ENCODE measurements at places on chromosomes 7 and 10.

- DNase-seq = no peak
Measured at GRCh38 chr10:71433768-71434744, 37.3 kb downstream of the CDH23 start.

DNA sequence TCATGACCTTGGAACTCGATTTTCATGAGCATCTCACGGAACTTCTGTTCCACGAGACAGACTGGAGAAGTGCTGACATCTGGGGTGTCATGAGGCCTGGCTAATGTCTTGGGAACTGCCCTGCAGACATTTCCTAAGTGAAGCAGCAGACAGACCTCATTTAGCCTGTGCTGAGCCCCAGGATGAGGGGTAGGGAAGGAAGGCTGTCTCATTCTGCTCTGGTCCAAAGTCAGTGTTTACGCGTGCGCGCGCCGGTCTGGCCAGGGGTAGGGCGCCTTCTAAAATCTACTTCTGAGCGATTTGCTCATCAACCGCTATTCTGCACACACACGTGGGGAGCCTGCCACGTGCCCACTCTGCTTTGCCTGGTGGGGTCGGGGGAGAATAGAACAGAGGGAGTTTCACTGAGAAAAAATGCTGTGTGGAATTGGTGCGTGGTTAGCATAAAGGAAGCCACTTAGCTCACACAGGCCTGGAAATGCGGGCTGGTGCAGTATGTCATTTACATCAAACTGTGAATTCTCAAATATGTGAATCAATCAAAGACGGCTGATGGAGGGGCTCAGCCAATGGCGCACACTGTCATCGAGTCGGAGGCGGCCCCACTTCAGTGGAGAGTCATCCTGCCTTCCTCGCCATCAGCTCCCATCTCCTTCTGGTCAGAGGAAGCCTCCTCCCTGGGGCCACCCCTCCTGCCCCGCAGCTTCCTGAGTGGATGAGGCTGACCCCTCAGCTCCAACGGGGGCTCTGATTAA lies 335.1 kb downstream of the ADARB2 start:
- no peak for DNase-seq

- DNase-seq = no peak
Measured at GRCh38 chr7:42238709-42239366, 1.8 kb upstream of the GLI3 start.

GRCh38 chr10:20922033-20922432 lies 24.9 kb upstream of the NEBL start:
- DNase-seq = no peak

DNA sequence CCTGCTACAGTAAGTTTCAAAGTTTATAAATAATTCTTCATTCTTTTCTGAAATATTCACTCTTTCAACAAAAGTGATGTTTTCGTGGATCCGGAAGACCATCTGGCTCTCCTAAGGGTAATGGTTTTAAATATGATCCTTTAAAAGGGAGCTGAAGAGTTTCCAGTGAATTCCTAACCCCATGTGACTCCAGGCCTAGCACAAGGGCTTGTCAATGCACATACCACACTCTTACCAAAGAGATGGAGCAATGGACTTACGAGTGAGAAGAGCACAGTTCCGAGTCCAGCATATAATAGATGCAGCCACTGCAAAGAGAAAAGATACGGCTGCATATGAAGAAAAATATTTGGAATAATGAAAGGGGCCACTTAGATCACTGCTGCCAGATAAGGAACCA lies 32.1 kb upstream of the GATAD1 start:
- no peak for DNase-seq

DNA sequence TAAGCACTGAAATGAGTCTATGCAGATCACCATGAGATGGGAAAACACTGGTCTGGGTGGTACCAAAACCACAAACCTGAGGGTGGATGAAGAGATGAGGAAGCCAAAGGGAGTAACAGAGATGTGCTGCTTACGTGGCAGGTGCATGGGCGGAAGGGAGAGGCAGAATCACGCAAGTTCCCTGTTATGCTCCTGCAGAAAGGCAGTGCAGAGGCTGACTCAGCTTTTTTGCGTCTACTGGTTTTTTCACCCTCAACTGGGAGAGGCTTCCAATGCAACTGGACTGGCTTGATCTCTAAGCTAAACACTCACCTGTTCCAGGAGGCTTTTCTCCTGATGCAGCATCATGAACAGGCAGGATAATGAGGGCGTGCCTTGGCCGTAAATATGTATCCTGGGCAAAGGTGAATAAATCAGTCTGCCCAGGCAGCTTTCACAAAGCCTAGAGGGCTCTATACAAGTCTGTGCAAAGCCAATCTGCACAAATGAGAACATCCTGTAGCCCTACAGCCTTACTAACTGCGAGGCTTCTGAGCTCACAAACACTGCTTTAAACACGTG lies 95.4 kb upstream of the AFAP1L2 start:
- DNase-seq = no peak

- DNase-seq = peak; percentile 26
Measured at GRCh38 chr10:123007558-123008354, 839 bp downstream of the IKZF5 start.

GRCh38 chr7:134766779-134767519 lies 12.5 kb upstream of the CALD1 start:
- no peak for DNase-seq

DNA sequence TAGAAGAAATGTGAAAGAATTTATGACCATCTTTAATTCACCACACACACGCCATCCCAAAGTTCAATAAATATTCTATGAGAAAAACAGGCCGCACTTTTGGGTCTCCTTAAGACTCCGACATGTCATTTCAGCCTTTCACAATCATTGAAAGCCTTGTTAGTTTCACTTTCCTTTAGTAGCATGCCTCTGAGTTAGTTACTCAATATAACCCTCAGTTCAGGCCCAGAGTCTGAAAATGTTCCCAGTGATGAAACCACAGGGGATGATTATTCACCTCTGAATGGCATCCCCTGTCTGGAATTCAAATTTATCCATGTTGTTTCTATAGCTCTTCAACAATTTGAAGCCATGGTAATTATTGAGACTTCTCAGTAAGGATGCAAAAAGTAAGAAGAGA lies 278.1 kb upstream of the NRP1 start:
- no peak for DNase-seq

DNA sequence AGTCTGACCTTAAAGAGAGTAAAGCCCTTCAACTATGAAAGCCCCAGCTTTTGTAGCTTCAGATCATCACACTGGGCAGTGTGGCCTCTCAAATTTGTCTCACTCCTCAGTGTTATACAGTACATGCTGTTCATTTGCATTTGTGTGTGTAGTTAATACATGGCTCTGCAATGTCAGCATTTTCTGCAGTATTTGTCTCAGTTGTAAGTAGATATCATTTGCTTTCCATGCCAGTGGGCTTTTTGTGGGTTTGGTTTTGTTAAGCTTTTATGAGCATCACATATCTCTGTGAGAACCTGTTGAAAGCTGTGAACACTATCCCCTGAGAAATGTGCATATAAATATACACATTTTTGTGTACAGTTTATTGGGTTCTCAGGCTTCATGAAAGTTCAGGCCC lies 57.0 kb downstream of the ZNF277 start:
- no peak for DNase-seq

GRCh38 chr7:7805511-7806153 lies 87.2 kb upstream of the RPA3 start:
- DNase-seq = no peak

DNA sequence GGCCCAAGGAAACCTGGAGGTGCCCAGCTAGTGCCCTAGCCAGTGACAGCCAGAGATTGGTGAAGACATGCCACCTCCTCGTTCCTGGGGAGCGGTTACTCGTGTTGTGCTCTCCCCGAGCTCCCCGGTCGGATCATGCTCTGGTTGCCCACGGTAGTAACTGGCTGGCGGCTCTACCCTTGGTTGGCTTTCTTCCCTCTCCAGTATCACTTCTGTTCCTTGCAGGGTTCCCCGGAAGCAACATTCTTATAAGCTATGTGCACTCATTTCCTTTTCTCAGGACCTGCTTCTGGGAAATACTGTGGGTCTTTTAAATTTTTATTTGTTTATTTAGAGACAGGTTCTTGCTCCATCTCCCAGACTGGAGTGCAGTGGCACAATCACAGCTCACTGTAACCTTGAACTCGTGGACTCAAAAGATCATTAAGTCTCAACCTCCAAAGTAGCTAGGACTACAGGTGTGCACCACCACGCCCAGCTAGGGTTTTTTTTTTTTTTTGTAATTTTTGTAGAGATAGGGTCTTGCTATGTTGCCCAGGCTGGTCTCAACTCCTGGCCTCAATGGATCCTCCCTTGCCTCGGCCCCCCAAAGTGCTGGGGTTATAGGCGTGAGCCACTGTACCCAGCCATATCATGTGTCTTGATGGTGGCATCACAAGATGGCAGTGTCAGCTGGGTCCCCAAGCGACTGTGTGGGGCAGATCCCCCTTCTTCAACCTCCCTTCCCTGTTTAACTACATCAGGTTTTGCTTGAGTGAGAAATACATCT lies 6.9 kb upstream of the CALHM1 start:
- no peak for DNase-seq

GRCh38 chr7:141053626-141054025 lies 20.2 kb upstream of the TMEM178B start:
- no peak for DNase-seq

DNA sequence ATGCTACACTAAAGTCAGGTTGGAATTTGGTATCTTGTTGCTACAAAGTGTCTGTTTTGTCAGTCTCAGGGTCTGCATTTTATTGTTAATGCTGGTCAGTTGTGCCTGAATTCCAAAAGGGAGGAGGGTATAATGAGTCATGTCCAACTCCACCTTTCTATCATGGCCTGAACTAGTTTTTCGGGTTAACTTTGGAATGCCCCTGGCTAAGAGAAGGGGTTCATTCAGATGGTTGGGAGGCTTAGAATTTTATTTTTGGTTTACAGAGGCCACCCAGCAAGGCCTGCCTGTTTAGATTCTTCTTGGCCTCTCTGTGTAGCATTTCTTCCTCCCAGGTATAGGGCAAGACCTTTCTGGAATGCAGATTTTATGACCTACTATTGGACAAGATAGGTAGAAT lies 93.2 kb downstream of the SKIDA1 start:
- no peak for DNase-seq

DNA sequence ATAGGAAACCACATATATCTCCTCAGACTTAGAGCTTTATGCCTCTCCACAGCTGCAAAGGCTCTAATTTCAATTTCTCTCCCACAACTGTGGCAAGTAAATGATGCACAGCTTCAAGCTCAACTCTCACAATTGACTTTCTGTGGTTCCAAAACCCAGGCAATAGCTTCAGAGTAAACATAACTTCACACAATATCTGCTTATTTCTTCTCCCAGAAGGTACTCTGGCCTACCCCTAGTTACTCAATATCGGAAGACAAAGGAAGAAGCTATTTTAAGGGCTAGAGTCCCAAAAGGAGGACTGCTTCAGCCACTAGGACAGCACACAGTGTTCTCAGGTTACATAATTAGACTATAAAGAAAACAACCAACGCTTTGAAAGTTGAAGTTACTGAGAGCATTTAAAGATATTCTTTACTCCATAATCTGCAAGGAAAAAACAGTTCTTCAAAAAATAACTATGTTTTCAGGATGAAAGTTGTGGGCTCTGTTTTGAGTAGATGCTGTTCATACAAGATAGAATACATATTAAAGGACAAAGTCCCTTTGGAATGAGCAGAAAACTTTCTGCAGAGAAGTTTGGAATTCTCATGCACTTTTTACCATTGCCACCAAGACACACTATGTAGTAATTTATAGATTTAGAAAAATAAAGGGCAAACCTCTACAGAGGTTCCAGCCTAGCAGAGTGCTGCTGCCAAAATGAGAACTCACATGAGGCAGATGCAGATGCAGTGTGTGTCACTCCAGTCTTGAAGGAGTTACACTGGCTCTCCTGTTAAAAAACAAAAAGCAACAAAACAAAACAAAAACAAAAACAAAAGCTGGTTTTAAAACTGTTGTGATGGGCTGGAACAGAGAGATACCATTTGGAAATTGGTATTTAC lies 81.8 kb downstream of the NT5C2 start:
- no peak for DNase-seq

DNA sequence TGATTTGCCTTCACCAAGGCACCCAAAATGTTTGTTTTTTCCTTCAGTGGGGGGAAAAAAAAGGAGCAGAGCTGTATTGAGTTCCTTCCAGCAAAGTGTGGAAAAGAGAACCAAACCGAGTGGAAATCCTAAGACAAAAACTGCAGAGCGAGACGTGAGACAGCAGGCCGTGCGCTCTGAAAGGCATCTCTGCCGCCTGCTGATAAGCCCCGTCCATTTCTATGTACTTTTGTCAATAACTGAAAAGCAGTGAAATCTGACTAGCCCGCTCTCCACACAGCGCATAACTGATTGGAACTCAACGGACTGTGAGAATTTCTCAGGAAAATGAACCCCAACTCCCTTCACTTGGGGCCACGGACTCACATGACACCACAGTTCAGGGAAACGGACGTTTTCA lies 83.2 kb downstream of the COBL start:
- no peak for DNase-seq

DNA sequence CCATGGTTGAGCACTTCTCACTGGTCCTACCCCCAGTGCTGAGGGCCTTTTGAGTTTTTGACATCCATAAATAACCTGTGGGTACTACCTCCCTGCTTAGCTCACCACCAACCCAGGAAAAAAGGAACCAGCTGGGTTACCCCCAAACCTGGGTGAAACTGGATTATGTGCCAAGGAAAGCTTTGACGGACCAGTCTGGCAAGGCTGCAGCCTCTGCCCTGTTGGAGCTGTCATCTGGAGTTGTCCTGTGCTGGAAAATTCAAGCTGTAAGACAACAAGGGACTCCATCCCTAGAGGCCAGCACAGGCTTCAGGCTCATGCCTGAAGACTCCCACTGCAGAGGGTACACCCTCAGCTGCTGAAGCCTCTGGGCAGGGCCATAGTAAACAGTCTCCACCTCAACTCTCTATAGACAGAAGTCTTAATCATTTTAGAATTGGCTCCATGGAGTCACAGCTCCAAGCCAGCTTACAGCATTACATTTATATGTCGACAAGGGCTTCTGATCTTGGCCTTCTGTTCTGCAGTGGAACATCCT lies 115.5 kb upstream of the AFAP1L2 start:
- DNase-seq = no peak

- no peak for DNase-seq
Measured at GRCh38 chr10:119734396-119735332, 8.8 kb downstream of the INPP5F start.

GRCh38 chr7:90715067-90715466 lies 118.9 kb downstream of the CDK14 start:
- DNase-seq = no peak

- no peak for DNase-seq
Measured at GRCh38 chr10:110843031-110843430, 28.7 kb upstream of the PDCD4 start.

DNA sequence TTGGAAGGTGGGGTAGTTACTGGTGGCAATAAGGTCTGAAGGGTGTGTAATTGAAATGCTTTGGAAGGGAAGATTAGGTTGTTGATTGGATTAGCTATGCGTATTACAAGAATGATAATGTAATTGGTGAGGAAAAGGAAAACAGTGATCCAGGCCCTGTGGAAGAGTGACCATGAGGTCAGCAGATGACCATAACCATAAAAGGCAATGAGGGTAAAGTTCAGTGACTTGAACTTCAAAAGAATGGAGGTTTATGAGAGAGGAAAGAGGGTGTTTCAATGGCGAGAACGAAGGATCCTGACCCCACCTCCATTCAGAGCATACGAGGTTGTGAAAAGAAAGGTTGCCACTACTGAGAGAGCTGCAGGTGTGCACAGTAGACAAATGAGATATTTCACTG lies 439.7 kb downstream of the CCSER2 start:
- DNase-seq = no peak

- DNase-seq = no peak
Measured at GRCh38 chr7:102097601-102098161, 189.0 kb upstream of the SH2B2 start.

- DNase-seq = no peak
Measured at GRCh38 chr7:53060066-53060465, 24.6 kb downstream of the POM121L12 start.

Measured in activated T-cell treated with anti-CD3 and anti-CD28 coated beads for 1 hour (primary cell).